Aorta (tissue), 5 donors: ENCODE measurements at places on chromosomes 5 and 9. TPM values are rescaled to one million over a fixed set of nuclear protein-coding genes. Genes with fewer than 3 reads are reported as not detected.

The SCGB3A1 gene
- not detected for total RNA-seq

The HTR1A gene
- 0.52 TPM for total RNA-seq

The ARID3C gene
- not detected for total RNA-seq

The SLC6A3 gene
- 0.23 TPM for total RNA-seq

- no peaks in the 10 kb centered on the region for H3K36me3 ChIP-seq
- no peak for DNase-seq
- H3K27ac ChIP-seq, result no peak overlapping the region
- no peaks in the 10 kb centered on the region for H3K27me3 ChIP-seq
- H3K4me1 ChIP-seq, result no peaks in the 10 kb centered on the region
- no peak overlapping the region for H3K4me3 ChIP-seq
Observed at GRCh38 chr5:99590806-99591205, 662.0 kb upstream of the CHD1 start.

DNA sequence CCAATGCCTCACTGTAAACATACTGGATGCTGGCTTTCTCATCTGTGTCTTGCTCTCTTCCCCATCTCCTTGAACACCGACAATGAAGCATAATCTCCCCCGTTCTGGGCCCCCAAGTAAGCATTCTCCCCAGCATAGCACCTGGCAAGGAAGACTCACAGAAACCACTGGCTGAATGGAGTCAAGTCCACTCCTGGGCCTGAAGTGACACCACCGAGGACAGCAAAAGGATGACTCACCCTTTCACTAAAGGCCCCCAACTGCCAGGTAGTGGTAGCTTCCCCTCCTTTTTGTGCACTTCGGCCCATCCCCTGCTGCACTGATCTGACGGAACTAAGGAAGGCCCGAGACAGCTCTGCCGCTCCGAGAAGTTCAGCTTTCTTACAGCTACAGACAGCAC is 9.4 kb downstream of the VDAC1 start:
- H3K4me3 ChIP-seq, result no peak overlapping the region
- peaks cover 5% of the 10 kb centered on the region for H3K4me1 ChIP-seq
- peak; percentile 24 for DNase-seq
- no peak overlapping the region for H3K27ac ChIP-seq
- H3K36me3 ChIP-seq, result peaks cover 4% of the 10 kb centered on the region

DNA sequence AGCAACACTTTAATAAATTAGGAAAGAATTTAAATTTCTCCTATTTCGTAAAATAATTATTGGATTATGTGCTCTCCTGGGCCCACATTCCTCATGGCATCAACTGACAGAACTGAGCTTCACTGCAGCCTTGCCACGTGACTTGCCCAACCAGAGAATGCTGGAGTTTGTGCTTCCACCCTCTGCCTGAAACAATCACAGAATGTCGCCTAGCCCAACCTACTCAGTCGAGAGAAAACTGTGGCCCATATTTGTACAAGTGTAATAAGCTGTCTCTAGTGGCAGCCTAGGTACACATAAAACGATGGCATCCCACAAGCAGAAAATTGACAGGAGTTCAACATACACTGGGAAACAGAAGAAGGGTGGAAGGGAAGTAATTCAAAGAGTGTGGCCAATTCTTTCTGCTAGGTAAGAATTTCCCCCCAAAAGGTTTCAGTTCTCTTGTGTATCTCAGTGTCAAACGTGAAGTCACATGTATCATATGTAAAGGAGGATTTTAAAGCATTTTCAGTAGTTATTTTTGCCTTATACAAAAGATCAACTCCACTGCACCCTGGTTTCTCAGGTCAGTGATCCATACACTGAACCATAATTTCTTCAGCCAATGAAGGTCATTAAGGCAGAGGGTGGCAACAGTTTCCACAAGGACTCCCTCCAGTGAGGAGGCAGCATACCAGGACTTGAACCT is 41.7 kb downstream of the ZNF608 start:
- H3K4me3 ChIP-seq, result no peak overlapping the region
- no peak overlapping the region for H3K27ac ChIP-seq
- H3K4me1 ChIP-seq, result peaks cover 7% of the 10 kb centered on the region
- DNase-seq, result no peak
- H3K36me3 ChIP-seq, result no peaks in the 10 kb centered on the region

- no peak overlapping the region for H3K27ac ChIP-seq
- DNase-seq, result no peak
- no peaks in the 10 kb centered on the region for H3K36me3 ChIP-seq
- H3K27me3 ChIP-seq, result no peaks in the 10 kb centered on the region
Observed at GRCh38 chr9:16571127-16571802, 299.2 kb downstream of the BNC2 start.
